ENCODE measurements at places on chromosomes 12 and 14.

- no peak for DNase-seq
Observed at GRCh38 chr12:67484791-67485480, 163.6 kb upstream of the DYRK2 start.

- DNase-seq: peak; percentile 79
Observed at GRCh38 chr14:20998674-20999366, at the start of gene SLC39A2. TSS of gene SLC39A2 (plus strand) at chr14:20999293. CDS start at chr14:20999447, 154 bp downstream.

GRCh38 chr12:11731455-11731854 is 82.0 kb downstream of the ETV6 start:
- DNase-seq: no peak

DNA sequence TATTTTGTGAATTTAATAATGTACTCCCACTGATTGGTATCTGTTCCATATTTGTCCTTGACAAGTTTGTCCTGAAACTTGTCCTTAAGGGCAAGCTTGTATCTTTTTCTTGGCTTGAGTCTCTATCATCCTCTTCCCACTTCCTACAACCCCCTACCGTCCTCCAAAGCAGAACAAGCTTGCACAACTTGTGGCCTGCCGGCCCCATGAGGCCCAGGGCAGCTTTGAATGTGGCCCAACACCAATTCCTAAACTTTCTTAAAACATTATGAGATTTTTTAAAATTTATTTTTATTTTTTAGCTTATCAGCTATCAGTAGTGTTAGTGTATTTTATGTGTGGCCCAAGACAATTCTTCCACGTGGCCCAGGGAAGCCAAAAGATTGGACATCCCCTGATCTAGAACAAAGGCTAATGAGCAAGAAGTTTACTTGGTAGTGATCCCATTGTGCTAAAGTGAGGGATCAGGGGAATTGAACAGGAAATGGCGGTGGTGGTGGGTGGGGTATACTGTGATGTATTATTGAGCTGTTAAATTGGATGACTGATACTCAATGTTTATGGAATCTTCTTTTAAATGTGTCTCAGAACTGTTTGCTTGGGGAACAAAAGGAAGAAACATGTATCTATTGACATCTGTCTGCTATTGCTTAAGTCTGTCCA is 37.8 kb downstream of the TMX1 start:
- no peak for DNase-seq

DNA sequence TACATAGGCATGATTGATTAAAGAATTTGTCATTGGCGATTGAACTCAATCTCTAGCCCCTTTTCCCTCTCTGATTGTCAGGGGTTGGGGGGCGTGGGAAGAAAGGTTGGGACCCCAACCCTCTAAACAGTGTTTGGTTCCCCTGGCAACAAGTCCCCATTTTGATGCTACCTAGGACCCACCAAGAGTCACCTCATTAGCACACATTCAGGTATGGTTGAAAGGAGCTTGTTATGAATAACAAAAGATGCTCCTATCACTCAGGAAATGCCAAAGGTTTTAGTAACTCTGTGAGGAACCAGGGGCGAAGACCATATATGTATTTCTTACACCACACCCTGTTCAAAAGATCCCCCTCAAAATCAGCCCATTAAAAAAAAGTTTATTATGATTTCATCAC is 14.3 kb downstream of the RNF212B start:
- no peak for DNase-seq

- no peak for DNase-seq
Observed at GRCh38 chr14:58129208-58129607, 22.8 kb downstream of the ARMH4 start.

- DNase-seq: no peak
Observed at GRCh38 chr12:25558586-25558985, 5.5 kb upstream of the LMNTD1 start.

GRCh38 chr12:11652351-11653040 is 3.0 kb downstream of the ETV6 start:
- DNase-seq: no peak

DNA sequence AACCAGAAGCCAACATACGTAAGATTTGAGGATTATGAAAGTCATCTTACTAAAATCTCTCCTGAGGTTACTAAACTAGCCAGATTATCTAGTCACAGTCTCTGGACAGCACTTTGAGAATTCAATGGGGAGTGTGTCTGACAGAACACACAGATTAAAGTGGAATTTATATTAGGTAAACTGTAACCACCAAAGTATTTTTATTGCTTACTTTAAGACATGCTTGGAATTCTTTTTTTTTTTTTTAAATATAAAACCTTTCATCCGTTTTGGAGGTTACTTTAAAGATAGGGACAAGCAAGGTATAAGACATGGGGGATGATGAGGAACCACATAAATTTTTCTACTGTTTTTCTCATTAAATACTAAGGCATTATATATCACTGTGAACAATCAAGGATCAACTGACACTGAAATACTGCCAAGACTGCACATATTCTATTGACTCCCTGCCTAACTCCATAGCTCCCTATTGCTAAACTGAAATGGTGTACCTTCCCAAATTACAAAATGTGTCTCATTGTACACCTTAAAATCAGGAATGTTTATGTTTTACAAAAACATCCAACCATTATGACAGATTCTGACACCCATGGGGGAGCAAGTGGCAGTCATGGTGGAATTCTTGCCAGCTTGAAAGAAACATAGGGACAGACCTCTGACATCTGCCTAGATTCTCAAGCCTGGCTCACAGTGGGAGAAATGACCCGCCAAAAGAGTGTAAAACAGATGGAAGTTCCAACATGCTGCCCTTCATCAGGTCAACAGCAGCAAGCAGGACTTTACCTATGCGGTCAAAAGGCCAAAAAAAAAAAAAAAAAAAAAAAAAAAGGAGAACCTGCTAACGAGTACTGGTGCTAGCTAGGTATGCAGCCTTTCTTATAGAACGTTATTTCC is 239.3 kb downstream of the MED13L start:
- DNase-seq: no peak

DNA sequence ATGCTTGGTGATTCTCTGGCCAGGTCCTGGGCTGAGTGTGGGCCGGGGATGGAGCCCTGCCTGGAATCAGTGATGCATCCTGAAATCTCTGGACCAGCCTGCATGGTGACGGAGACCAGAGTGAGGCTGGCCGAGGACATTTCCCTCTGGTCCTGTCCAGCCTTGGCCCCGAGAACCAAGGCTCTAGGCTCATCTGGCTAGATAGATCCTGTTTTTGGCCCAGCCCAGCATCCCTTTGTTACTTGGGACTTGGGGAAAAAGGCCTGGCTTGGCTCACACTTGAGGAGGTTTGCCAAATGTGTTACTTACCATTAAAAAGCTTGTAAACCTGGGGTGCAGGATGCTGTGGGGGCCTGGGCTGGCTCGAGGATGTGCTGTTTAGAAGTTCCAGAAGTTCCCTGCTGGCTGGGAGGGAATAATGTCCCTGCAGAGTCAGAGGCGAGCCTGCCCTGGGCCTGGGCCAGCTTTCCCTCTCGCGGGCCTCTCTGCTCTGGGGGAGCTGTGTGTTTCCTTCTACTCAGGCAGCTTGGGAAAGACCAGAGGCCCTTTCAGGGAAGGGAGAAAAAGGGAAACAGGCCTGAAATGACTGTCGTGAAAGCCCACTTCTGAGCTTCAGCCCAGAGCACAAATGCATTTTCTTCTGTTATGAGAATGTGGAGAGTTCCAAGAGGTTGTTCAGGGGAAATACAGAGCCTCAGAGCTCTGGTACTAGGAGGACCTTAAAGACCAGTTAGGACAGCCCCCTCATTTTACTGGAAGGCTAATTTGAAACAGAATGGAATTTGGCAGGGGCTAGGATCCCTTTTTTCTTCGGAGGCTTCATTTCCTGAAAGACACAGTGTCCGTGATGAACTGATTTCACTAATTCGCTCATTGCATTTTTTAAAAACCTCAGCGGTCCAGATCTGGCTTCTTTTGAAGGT is 47.2 kb upstream of the CTDSP2 start:
- peak; percentile 97 for DNase-seq

DNA sequence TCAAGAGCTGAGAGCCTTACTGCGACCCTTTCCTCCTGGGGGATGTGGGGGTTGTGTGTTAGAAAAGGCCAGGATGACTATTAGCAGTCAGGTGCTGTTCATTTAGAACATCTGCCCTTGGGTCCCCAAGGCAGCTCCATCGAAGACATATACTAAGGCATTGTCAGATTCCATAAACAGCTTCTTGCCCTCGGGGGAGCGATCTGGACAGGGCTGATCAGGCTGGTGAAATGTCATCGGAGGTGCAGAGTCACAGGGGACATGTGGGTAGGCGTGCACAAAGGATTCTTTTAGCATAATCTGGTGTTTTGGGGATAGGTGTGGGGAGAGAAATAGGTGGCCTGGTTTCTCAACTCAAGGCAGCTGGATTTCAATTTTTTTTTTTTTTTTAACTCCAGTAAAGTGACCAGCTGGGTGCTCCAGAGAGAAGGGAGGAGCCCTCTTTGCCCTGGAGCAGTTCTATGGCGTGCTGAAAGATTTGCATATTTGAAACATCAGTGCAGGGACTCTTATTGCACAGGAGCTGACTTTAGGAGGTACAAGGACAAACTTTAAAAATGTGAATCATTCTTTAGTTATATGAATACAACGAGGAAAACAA is 160.1 kb downstream of the SUDS3 start:
- no peak for DNase-seq

GRCh38 chr12:6337958-6338433 is 3.9 kb downstream of the TNFRSF1A start:
- no peak for DNase-seq

DNA sequence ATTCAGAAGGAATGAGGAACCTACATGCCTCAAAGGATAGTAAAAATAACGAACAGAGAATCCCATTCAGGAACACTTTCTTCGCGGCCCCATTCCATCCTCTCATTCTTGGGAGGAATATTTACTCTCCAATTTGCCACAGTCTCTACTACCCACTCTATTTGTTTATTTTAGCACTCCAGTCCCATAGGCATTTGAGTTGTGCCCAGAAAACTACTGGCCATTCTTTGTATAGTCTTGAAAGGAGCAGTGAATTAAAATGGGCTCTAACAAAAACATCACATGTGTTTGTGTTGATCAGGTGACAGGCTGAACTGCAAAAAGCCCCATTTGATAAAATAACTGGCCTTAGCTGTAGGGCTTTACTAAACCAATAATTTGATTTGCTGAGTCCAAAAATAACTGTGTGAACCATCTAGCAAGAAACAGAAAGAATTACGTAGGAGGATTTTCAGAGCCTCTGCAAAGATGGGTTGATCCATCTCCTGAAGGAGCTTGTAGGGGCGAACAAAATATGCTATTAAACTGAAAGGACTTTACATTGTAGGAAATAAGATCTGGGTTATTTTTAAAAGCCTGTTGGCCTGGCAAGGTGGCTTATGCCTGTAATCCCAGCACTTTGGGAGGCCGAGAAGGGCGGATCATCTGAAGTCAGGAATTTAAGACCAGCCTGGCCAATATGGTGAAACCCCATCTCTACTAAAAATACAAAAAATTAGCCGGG is 142.3 kb upstream of the CPNE8 start:
- no peak for DNase-seq

DNA sequence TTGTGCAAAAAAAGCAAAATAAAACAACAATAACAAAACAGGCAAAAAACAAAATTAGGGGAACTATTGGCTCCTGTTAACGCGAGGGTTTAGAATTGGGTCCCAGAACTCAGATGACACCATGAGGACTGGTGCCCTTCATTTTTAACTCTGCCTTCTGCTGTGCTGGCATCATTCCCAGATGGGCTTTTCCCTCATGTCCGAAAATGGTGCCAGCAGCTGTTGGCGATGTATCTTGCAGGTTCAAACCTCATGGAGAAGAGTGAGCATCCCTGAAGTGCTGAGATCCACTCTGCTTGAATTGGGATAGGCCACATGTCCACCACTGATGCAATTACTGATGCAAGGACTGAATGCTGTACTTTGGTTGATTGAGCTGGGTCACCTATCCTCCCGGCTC is 61.1 kb downstream of the MYRFL start:
- no peak for DNase-seq

DNA sequence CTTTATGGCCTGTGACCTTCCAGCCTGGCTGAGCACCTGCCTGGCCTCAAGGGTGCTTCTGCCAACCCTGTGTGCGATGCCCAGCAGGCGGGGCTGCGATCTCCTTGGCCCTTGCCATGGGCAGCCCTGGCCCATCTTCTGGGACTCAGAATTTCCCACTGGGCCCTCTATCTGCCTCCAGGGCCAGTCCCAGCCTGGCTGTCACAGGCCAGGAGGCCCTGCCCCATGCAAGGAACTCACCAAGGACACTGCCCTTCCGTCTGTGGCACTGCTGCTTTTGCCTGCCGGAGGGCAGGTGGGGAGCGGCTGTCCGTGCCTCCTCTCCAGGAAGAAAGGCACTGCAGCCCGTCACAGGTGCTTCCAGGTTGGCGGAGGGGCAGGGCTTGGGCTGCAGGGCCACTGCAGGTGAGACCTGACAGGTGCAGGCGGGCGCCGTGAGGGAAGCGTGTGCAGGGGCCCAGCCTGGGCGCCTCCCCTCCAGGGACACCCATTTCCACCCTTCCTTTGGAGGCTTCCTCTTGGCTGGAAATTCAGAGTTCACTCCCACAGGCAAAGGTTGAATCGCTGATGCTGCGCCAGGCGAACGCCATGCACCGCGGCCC is 177.8 kb downstream of the KIF26A start:
- peak; percentile 44 for DNase-seq

DNA sequence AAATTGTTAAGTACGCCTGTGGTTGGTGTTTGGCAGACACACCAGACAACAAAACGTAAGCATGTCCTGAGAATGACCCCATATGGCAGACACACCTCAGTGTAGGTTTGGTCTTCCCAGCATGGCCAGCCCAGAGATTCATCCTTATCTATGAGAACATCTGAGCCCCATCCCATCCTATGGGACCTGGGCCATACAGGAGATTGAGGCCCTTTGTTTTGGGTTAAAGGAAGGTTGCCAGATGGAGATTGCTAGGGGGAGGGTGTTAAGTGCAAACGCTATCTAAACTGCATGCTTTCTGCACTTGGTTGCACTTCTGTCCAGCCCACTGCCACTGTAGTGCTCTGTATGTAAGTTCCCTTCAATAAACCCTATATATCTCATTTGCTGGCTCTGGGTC is 4.1 kb upstream of the PCNX4 start:
- no peak for DNase-seq

- DNase-seq: no peak
Observed at GRCh38 chr14:32469388-32470160, 140.5 kb downstream of the AKAP6 start.

DNA sequence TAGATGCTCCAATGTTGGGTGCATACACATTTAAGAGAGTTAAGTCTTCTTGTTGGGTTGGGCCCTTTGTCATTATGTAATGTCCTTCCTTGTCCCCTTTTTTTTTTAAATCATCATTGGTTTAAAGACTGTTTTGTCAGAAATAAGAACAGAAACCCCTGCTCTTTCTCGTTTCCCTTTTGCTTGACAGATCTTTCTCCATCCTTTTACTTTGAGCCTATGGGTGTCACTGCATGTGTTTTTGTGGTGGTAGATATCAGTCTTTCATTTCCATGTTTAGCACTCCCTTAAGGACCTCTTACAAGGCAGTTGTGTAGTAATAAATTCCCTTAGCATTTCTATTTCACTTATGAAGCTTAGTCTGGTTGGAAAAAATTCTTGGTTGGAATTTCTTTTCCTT is 47.4 kb downstream of the RTN1 start:
- DNase-seq: no peak

Data from tibial artery (tissue), 4 donors.